ENCODE measurements at places on chromosomes 11 and 22.

GRCh38 chr22:36325154-36326031, 62.4 kb downstream of the MYH9 start:
- DNase-seq = no peak

DNA sequence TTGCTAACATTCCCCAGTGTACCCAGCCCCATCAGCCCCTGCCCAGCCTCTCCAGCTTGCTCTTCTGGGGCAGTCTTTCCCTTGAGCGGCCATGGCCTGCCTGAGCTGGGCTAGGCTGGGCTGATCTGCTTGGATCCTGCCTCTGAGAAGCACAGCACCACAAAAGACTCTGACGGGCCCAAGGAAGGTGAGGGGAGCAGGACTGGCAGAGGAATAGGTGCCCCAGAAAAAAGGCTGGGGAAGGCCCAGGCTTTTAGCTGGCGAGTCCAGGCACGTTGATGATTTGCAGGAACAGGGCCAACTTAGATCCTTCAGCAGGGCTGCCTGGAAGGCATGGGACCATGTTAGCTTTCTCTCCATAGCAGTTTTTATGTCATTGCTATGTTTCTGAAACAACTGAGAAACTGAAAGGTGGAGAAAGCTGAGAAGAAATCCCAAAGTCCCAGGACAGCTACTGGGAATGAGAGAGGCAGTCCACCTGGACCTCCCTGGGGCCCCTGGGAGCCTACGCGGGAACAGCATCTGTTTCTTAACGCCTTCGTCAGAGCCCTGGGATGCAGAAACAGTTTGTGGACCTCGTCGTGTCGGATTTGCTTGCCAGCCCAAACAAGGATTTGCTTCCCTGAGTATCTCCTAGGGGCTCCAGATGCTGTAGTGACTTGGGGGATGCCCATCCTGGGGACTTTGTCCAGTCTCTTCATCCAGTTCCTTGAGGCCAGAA, 24.4 kb upstream of the FXYD6 start:
- peak; percentile 43 for DNase-seq

DNA sequence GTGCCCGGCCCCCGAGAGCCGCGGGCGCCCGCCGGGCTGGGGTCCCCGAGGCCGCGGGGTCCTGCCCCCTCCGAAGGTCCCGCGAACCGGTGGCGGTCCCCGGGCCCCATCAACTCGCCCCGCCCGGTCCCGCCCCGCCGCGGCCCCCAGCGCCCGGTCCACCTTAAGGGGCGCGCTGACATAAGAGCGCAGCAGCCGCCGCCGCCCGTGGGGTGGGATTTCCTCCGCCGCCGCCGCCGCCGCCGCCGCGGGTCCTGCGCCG, at the start of gene ZDHHC8:
ZDHHC8 (plus strand) TSS at position 208 of the 262 bp plus-strand sequence. CDS start 144 bp downstream, outside the sequence.
- DNase-seq = no peak

GRCh38 chr11:130162733-130163132, 3.2 kb downstream of the ST14 start:
- no peak for DNase-seq

- no peak for DNase-seq
Observed at GRCh38 chr22:38674888-38675287, 6.9 kb upstream of the TOMM22 start.

GRCh38 chr11:110973401-110973980, 261.3 kb upstream of the ARHGAP20 start:
- no peak for DNase-seq

DNA sequence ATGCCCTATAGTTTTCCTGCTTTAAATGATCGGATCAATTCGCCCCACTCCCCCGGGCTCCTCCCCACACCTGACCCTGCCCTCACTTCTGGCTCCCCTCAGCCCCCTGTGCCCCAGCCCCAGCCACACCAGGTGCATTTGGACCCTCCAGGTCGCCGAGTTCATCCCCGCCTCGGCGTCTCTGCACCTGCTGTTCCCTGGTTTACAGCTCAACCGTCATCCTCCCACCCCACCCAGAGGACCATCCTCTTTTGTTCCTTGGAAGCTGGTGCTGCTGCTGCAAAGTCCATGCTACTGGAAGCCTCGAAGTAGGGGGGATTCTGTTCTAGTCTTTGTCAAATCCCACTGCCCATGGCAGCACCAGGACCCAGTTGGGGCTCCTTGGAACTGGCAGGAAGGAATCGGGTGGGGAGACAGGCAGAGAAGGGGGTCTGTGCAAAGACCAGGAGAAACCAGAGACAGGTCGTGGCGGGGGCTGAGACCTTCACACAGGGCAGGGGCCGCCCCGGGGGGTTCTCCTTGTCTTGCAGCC, 4.5 kb upstream of the MUC5B start:
- DNase-seq = no peak

- no peak for DNase-seq
Observed at GRCh38 chr11:748007-748359, 719 bp downstream of the TALDO1 start.

GRCh38 chr11:16611401-16611921, 127.0 kb upstream of the C11orf58 start:
- DNase-seq = no peak

DNA sequence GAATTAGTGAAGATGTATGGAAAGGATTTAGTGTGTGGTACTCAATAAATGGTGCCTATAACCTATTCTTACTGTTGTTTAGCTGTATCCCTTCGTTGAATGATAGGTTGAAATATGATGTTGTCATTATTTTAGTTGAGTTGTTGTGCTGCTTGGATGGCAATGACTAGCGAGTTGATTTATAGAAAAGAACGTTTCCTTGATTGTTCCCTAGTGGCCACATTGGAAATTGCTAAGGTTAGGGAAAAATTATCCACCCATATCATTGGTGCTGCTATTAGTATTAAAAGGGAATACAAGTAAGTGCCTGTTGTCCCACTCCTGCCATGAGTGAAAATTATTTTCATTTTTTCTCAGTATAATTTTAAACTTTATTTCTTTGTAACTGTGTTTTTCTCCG, 14.5 kb downstream of the EMSY start:
- DNase-seq = no peak

DNA sequence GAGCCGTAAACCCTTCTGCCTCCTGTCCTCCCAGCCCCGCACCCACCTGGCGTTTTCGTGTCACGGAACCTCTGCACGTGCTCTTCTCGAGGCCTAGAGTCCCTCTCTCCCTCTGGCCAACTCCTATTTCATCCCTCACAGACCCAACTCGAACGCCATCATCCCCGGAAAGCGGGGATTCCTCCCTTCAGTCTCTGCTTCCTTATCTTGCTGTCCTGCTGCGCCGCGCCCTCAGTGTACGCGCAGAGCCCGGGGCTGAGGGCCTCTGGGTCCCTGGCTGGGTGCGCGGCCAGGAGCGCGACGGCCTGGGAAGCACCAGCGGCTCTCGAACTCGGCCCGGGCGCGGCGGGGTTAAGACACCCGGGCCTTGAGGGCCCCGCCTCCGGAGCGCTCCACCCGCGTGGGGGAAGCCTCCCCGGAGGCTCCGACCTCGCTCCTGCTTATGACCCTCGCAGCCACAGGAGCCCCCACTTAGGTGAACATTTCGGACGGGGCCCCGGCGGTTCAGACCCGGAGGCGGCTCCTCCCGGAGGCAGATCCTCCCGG, 398 bp upstream of the ATG16L2 start:
- DNase-seq = peak; percentile 81

DNA sequence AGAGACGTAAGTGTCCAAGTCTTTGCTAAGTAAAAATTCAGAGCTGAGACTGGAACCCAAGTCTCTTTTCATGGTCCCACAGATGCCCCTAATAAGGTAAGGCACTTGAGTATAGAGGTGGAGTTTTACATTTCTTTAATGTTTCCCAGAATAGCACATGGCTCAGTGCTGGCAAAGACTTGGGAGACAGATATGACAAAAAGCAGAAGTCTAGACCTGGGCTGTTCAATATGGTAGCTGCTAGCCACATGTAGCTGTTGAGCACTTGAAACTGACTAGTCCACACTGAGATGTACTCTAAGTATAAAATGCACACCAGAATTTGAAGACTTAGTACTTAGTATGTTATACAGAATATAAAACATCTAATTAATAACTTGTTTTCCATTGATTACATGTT, 17.6 kb downstream of the VSTM5 start:
- no peak for DNase-seq

DNA sequence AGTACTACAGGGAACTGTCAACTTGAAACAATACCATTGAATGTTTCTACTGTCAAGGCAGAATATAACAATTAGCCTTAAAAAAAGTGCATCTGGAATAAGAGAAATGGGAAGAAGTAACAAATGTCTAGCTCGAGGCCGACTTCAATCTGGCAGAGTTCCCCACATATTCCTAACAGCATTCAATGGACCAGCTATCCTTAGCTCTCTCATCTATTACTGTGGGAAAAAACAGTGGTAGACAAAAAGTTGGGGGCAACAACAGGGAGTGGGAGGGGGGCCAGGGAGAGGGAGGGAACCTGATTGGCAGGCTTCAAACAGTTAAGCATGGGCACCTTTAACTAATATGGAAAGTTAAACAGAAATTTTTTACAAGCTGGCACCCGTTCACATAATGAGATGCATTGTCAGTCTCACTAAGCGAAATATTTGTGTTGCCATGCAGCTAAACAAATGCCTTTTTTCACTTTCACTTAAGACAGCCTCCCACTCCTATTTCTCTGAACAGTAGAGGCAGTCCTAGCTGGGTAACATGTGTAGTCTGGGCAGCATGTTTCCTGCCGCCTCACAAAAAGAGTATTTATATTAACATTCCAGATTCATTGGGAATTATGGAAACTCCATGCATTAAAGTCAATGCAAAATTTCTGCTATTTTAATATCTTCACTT, 62.2 kb upstream of the SOX6 start:
- no peak for DNase-seq

DNA sequence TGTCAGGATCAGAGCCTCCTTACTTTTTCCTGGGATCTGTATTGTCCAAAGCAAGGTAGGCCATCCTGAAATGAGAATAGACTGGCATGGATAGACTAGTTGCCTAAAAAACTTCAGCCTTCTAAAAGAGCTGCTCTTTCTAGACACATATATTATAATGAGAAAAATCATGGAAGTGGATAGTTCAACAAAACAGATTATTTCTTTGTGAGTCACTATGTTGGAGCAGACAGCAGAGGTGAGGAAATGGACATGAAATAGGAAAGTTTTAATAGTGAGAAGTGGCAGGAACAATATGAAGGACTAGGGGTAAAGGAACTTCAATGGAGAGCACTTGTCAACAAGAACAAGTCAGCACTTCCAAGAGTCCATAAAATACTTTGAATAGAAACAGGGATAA, 101.9 kb upstream of the ANO3 start:
- no peak for DNase-seq

- DNase-seq = no peak
Observed at GRCh38 chr22:30481711-30482110, 9.9 kb upstream of the SEC14L3 start.

GRCh38 chr11:86919557-86920210, 35.5 kb downstream of the FZD4 start:
- DNase-seq = no peak

DNA sequence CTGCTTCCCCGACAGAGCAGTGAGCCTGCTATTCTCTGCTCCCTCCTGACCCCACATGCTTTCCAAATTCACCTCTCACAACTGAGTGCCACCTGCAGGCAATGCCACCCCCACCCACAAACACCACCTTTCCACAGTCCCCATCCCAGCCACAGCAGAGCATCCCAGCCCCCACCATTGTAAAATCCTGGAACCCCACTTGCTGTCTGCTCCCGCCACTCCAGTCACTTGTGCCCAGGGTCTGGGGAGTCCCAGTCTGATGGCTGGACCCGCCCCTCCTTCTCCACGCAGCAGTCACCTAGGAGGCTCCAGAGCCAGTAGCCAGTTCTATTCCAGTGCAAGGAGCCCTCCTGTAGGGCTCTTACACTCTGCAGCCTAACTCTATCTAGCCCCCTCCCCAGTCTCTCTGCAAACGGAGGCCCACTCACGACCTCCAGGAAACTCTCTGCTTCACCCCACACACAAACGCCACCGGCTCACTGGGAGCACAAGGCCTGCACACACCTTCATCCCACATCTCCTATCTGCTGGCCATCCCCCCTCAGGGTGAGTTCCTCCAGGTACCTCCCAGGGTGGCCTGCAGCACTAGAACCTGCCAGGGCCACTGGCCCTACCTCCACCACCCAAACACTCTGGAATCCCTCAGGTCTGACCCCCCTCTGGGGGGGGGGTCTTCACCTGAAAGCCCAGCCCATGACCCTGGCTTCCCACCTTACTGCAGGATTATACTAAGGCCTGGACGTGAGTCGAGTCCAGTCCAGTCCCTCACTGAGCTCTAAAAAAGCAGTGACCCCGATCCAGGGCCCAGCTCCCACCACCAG, 1.4 kb downstream of the GNB1L start:
- no peak for DNase-seq

GRCh38 chr11:68028802-68029545, 1.5 kb upstream of the NDUFS8 start:
- DNase-seq = no peak

DNA sequence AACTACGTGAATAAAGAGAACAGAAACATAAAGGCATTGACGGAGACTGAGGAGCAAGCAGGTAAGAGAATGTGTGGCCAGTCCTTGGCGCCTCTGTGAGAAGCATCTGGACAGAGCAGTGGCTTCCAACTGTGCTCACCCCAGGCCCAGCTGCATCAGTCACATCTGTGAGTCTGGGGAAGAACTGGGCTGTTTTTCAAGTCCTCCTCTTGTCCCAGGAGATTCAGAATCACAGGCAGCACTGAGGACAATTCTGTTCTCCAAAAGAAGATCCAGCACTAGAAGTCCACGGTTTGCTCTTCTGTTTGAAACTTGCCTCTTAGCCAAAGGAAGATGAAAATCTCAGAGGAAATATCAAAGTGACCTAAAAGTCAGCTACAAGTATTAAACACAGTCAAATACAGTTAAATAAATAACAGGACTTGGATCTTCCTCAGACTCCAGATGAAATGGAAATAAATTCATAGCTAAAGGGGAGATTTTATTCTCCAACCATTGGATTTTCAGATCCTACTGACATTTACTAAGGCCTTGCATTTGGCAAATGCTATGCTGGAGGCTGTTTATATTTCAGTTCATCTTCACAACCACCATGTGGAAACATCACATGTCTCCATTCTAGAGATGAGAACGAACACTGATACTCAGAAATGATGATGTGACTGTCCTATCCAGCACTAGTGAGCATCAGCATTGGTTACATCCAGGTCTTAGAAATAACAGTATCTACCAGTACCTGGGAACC, 14.1 kb downstream of the FAM181B start:
- no peak for DNase-seq

- DNase-seq = no peak
Observed at GRCh38 chr11:117972629-117973502, 13.3 kb upstream of the IL10RA start.

DNA sequence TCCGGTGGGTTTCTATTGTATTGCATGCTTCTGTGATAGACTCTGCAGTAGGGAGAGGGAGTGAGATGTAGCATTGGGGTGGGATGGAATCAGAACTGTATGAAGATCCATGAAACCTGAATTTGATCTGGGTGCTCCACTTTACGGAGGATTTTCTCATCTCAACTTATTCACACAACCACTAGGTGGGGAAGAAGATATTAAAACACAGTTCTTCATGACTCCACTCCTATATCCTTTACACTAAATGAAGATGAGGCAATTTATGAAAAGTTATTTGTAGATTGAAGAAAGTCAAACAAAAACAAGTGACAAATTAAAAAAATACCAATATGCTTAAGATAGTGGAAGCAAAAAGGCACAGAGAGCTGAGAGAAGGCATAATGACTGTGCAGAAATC, 92.6 kb upstream of the PDGFD start:
- DNase-seq = no peak

- no peak for DNase-seq
Observed at GRCh38 chr11:24714601-24715000, 217.7 kb downstream of the LUZP2 start.
